ENCODE measurements at places on chromosomes 1 and 21.

DNA sequence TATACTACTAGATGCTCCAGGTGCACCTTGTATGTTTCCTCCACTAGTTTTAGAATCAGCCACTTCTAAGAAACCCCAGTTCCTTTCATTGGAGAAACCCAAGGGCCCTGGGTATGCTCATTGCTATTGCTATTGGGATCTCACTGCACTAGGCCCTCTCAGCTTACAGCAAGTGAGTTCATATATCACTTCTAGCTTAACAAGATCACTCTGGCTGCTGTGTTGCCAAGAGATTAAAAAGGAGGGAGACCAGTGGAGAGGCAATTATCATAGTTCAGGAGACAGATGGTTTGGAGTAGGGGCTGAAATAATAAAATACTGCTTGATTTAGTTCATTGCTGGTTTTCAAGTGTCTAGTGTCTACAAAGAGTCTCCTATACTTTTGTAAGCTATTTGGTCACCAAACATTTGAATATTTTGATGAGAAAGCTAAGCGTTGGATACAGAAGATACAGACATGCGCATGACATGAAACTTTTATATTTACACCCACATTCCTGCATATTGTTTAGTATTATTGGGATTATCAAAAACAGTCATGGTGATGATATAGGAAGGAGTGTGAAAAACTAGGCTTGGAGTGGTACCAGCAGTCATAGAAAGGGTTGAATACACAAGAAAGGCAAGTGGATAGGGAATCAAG lies 671.9 kb downstream of the ADGRL2 start:
- no peak for DNase-seq

DNA sequence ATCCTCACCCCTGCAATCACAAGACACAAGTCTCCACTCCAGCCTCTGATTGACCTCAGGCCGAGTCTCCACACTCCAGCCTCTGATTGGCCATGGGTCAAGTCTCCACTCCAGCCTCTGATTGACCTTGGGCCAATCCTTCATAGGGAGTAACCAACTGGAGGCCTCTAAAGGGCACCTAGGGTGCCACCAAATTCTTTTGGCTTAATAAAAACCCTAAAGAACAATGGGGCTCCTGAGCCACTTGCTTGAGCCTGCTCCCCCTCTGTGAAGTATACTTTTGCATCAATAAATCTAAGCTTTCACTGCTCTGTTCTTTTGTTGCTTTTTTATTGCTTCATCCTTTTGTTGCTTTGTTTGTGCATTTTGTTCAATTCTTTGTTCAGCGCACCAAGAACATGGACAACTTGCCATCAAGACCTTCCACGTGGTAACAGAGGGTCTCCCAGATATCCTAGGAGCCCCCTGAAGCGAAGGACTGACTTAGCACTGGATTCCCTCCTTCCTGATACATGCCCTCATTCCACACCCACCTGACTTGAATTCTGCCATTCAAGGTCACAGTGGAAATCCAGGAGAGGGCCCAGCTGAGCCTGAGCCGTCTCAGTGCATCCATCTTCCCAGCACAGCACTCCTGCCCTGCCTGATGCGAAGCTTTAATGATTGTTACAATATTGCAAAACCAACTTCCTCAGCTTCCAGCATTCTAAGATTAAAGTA lies 152.9 kb downstream of the NPHP4 start:
- no peak for DNase-seq

GRCh38 chr21:45590726-45591618 lies 48.7 kb upstream of the SLC19A1 start:
- no peak for DNase-seq

DNA sequence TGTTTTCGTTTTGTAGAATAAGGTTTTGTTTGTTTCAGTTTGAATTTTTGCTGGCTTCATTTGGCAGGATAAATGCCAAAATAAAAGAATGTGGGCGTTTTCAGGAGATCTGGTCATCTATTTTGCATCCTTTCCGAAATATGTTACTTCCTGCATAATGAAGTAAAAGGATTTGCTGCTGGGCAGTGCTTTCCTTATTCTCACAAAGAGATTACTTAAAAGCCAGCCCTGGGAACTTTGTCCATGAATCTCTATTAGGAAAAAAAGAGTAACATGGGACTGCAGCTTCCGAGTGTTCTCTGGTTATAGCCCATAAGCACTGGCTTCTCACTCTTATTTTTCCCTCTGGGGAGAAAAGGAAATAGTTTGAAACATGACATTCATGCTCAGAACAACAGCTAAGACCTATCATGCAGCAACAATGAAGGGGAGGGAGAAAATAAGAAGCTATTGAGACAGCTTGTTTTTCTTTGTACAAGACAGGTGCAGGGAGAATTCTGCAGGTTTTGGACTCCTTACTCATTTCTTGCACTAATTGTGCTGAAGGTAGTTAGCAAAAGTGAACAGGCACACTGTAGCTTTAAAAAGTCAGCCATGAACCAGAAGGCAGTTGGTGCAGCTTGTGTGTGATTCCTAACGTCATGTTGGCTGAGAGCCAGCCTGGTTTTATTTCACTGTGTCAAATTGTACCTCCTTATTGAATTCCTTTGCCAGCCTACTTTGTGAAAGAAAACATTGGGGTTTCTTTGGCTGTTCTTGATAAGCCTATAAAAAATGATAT lies at the start of gene SAMD13:
TSS of gene SAMD13 (plus strand) at position 705 of the 781 bp plus-strand sequence. CDS start 1,527 bp downstream, outside the sequence.
- DNase-seq = peak; percentile 60

Measured in fibroblast of skin of right biceps (primary cell).